Activated CD8-positive, alpha-beta memory T cell treated with anti-CD3 and anti-CD28 coated beads, Interleukin-2, amount 50 U/mL, for 4 hours (primary cell): ENCODE measurements at places on chromosomes 16 and 17.
A peak's percentile ranks its signal among the peaks of the same experiment; 100 is the strongest.

GRCh38 chr16:57469917-57470470 lies 7.5 kb downstream of the POLR2C start:
- DNase-seq = no peak

DNA sequence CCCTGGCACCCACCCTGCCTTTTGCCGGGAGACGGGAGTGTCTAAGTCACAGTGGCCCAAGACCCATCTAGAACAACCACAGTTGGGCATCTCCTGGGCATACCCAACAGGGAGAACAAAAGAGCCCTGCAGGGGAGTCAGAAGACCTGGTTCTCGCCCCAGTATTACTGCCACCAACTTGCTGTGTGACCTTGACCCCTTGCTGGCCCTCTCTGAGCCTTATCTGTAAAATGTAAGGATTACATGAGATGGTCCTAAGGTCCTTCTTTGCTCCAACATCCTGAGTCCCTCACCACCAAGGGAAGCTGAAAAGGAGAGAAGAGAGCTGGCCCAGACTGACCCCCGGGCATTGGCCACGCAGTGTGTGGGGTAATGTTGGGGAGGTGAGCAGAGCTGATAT lies 119.0 kb downstream of the CCT6B start:
- DNase-seq = no peak

GRCh38 chr16:82935766-82936165 lies 309.0 kb downstream of the CDH13 start:
- no peak for DNase-seq

DNA sequence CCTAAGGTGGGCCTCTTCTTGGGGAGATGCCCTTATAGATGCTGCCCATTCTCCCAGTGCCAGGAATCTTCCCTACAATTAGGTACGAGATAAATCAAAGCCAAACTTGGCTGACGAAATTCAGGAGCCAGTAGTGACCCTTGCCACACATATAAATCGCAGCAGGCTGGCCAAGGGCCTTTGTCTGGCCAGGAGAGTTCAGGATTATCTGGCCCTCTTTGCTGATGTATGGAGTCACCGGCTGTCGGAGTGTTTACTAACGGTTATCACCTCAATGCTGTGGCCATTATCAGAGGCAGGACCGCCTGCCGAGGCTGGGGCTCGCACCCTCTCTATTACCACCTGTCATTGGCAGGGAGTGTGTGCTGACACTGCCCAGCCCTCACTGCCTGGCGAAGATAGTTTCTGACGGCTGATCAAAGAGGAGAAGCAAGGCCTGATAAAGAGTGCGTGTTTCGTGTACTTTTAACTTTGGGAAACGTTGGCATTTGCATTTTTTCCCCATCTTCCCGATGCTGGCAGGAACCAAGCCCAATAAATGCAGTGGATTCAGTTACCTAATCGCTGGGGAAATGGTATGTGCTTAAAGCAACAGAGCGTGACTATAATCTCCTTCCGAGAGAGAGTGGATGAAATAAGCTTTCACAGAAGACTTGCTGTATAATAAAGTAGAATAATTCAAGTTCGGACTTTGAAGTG lies 32.8 kb upstream of the TBX2 start:
- DNase-seq = no peak

DNA sequence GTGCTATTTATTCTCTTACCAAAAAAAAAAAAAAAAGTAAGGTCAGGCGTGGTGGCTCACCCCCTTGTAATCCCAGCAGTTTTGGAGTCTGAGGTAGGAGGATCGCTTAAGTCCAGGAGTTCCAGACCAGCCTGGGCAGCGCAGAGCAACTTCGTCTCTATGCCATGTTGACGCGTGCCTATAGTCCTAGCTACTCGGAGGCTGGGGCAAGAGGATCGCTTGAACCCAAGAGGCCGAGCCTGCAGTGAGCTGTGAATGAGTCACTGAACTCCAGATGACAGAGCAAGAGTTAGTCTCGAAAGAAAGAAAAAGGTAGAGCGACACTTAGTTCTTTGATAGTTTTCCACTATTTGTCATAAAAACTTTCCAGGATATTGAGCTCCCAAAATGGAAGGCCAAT lies 1.4 kb upstream of the TENT4B start:
- DNase-seq = peak; percentile 23

DNA sequence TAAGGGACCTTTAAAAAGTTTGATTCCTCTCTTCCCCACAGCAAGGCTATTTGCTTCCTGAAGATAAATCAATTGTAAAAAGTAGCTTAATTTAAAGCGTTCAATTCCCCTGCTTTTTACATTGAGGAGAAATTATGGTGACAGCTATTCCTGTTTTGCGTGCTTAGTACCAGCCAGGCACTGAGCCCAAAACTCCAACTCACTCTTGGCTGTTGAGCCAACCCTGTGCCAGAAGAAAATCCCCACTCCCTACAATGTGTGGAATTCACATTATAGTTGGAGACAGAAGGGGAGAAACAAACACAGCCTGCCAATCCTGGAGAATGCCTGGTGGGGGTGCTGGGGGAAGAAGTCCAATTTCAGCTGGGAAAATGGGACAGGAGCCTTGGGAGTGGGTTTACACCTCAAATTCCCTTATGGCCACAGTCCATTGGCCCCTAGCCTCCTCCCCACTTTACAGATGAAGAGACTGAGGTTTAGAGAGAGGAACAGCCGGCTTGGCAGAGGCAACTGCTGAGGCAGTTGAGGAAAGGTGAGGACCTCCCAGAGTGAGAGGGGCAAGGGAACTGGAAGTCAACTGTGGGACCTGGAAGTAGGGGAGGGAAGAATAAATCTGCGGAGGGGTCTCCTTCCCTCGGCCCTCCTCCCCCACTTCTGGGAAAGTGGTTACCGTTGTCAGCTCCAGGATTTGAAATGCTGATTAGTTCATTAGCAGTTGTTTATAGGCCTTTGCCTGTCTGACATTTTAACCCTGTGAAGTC lies 26.1 kb downstream of the CDH1 start:
- no peak for DNase-seq

GRCh38 chr17:10136258-10136981 lies 62.0 kb downstream of the GAS7 start:
- DNase-seq = no peak

GRCh38 chr17:56688151-56688550 lies 94.7 kb downstream of the NOG start:
- DNase-seq = no peak

DNA sequence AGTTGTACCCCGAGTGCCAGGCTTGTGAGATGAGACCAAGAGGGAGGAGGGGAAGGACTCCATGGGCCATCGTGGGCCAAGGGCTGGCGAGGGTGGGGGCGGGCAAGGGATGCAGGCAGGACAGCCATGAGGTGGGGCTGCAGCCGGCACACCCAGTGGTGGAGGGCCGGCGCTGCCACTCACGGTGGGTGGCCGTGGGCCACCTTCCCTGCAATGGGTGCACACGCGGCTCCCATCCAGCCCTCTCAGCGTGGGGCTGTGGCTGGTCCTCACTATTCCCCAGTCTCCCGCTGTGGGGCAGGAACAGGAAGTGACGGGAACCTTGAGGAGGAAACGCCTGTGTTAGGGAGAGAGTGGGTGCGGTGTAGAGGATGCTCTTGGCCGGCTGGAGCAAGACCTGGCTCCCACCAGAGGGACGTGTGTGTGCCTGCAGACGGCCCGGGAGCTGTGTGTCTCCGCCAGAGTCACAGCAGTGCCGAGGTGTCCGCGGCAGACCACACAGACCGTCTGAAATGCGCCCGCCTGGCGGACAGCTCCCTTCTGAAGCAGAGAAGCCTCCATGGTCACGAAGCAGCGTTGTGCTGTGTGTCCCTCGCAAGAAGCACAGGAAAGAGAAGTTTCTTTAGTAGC lies 23.6 kb downstream of the CIBAR2 start:
- DNase-seq = no peak
